Lower lobe of right lung (tissue), 2 donors: ENCODE measurements at places on chromosomes 11 and 22. TPM values are rescaled to one million over a fixed set of nuclear protein-coding genes. Genes with fewer than 3 reads are reported as not detected.

- peak; percentile 88 for DNase-seq
- H3K4me1 ChIP-seq: peaks cover 51% of the 10 kb centered on the region
- peak within 1 kb of the TSS; percentile 94 for H3K4me3 ChIP-seq
- H3K27me3 ChIP-seq: no peaks in the 10 kb centered on the region
- no peaks in the 10 kb centered on the region for H3K36me3 ChIP-seq
- peak within 1 kb of the TSS; percentile 87 for H3K27ac ChIP-seq
Observed at GRCh38 chr11:122655527-122656072, at the start of gene UBASH3B. Gene UBASH3B (plus strand): TSS chr11:122655722. CDS start chr11:122656050, 328 bp downstream.

GRCh38 chr22:23376256-23376655 lies 195.9 kb downstream of the BCR start:
- H3K4me3 ChIP-seq: no peak overlapping the region
- no peaks in the 10 kb centered on the region for H3K27me3 ChIP-seq
- no peak overlapping the region for H3K27ac ChIP-seq
- no peak for DNase-seq
- H3K4me1 ChIP-seq: no peaks in the 10 kb centered on the region
- no peaks in the 10 kb centered on the region for H3K36me3 ChIP-seq

DNA sequence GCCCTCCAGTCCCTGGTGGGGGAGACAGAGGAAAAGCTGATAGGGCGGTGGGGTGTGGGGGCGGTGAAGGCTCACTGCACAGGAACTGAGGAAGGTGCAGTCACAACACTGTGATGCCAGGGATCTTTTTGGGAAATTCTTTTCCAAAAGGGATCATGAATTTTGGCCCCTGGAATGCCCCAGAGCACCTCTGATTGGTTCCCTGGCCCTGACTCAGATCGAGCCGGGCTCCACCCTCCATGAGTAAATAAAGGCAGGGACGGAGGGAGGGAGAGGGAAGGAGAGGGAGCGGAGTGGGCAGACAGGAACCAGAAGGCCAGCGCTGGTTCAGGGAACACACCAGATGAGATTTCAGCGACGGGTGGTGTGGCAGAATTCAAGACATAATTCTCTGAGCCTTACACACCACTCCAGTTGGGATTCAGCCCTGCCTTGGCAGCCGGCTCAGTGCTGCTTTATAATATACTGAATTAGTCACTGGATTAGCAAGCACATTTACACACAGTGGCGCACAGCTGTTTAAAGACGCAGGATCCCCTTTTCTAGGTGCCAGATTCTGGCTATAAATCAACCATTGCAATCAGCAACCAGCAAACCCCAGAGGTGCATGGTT lies 80.3 kb downstream of the ETS1 start:
- H3K36me3 ChIP-seq: peaks cover 6% of the 10 kb centered on the region
- peaks cover 99% of the 10 kb centered on the region for H3K4me1 ChIP-seq

GRCh38 chr11:74004046-74004695 lies 4.7 kb downstream of the UCP3 start:
- H3K36me3 ChIP-seq: peaks cover 28% of the 10 kb centered on the region
- no peak overlapping the region for H3K4me3 ChIP-seq
- no peaks in the 10 kb centered on the region for H3K27me3 ChIP-seq
- H3K27ac ChIP-seq: no peak overlapping the region
- H3K4me1 ChIP-seq: no peaks in the 10 kb centered on the region
- DNase-seq: no peak

- H3K27me3 ChIP-seq: no peaks in the 10 kb centered on the region
- no peak overlapping the region for H3K27ac ChIP-seq
- H3K36me3 ChIP-seq: no peaks in the 10 kb centered on the region
- H3K4me1 ChIP-seq: peaks cover 24% of the 10 kb centered on the region
Observed at GRCh38 chr22:17767233-17768065, 6.8 kb downstream of the BID start.

DNA sequence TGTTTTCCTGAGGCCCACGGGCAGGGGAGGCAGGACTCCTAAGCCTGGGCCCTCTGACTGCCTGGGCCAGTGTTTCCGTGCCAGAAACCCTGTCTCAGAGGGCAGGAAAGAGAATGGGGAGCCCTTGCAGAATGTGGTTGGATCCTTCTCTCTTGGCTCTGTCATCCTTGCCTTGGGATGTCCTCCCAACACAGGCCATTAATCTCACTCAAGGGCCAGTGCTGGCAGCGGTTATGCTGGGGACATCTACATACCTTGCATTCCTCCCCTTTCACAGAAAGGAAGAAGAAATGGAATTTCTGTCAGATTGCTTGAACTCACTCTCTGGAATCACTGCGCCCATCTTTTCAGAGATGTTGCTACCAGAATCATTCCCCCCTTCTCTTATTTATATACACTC lies 296.9 kb downstream of the KIRREL3 start:
- no peaks in the 10 kb centered on the region for H3K36me3 ChIP-seq
- peaks cover 5% of the 10 kb centered on the region for H3K27me3 ChIP-seq
- H3K4me1 ChIP-seq: no peaks in the 10 kb centered on the region
- no peak for DNase-seq
- no peak overlapping the region for H3K4me3 ChIP-seq

GRCh38 chr11:104876861-104877431 lies 21.3 kb downstream of the CASP12 start:
- no peak overlapping the region for H3K4me3 ChIP-seq
- H3K27me3 ChIP-seq: no peaks in the 10 kb centered on the region
- no peaks in the 10 kb centered on the region for H3K36me3 ChIP-seq
- no peak overlapping the region for H3K27ac ChIP-seq
- no peaks in the 10 kb centered on the region for H3K4me1 ChIP-seq

GRCh38 chr11:47327025-47327424 lies 25.5 kb downstream of the MYBPC3 start:
- no peaks in the 10 kb centered on the region for H3K27me3 ChIP-seq
- peak; percentile 26 for DNase-seq
- peaks cover 7% of the 10 kb centered on the region for H3K4me1 ChIP-seq
- H3K36me3 ChIP-seq: no peaks in the 10 kb centered on the region
- H3K4me3 ChIP-seq: no peak overlapping the region

Gene EMID1
- 8.2 TPM for total RNA-seq

Gene CDCA5
- total RNA-seq: 2.8 TPM

Gene TUBA8
- total RNA-seq: 1.3 TPM

Gene OR51I1
- total RNA-seq: 0.41 TPM

Gene CALCA
- not detected for total RNA-seq
